ENCODE measurements at places on chromosomes 11 and 22.
A peak's percentile ranks its signal among the peaks of the same experiment; 100 is the strongest.

- peak; percentile 63 for DNase-seq
Observed at GRCh38 chr11:14380947-14381561, 22.1 kb upstream of the RRAS2 start.

- DNase-seq: peak; percentile 75
Observed at GRCh38 chr11:46675288-46675851, 25.0 kb downstream of the ARHGAP1 start.

GRCh38 chr11:105399511-105399910 is 210.4 kb upstream of the GRIA4 start:
- no peak for DNase-seq

DNA sequence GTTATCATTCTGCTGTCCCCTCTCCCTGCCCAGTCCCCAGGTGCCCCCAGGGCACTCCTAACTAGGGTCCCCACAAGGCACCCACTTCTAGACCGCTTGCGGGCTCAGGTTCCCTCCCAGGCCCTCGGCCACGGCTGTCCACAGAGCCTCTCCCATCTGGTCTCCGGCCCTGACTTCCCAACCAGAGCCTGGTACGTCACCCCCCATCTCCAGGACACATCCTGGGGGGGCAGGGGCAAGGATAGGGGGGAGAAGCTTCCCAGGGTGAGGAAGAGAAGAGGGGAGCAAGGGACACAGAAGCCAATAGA is 457 bp downstream of the SSTR3 start:
- DNase-seq: no peak

- no peak for DNase-seq
Observed at GRCh38 chr11:43732225-43732624, 51.7 kb downstream of the HSD17B12 start.

DNA sequence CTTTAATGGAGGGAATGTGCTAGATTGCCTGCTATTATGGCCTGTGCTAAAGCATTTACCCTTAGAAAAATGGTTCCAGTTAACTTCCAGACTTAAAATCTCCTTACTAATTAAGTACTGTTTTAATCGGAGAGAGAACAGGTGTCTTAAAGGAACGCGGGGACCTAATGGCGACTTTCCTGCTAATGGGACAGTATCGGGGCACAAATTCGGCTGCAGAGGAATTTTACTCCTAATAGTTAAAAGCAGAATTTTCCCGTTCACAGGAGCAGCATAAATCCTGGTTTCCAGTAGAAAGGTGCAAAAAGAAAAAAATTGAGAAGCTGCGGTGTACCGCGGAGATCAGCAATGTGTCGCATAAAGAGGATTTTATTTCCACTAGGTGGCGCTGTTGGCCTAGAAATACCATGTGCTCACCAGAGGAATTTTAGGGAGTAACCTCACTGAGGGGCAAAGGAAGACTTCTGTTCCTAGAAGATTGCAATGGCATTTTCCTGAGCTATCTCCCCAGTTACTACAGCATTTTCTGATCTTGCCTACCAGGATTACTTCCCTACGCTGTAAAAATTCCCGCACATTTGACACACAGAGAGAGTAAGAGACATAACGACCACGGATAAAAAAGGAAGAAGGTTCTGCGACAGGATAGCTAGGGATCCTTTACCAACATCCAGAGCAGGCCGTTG is 44.5 kb downstream of the ZNF280B start:
- DNase-seq: peak; percentile 27

DNA sequence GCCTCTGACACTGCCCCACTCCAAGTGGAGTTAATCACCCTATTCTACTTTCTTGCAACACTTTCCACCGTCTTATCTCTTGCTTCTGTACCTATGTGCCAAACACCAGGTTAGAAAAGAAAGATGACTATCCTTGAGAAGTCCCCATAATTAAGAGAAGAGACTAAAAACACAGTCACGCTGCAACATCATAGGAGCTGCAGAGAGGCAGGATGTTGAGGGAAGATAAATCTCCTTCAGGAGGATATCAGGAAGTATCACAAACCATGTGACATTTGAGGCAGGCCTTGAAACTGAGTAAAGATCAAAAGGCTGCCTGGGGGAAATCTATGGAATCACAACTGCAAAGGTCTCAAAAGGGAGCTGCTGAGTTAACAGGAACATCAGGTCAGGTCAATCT is 24.8 kb downstream of the GAB2 start:
- no peak for DNase-seq
